ENCODE measurements at places on chromosomes 13 and 19.
A peak's percentile ranks its signal among the peaks of the same experiment; 100 is the strongest.

DNA sequence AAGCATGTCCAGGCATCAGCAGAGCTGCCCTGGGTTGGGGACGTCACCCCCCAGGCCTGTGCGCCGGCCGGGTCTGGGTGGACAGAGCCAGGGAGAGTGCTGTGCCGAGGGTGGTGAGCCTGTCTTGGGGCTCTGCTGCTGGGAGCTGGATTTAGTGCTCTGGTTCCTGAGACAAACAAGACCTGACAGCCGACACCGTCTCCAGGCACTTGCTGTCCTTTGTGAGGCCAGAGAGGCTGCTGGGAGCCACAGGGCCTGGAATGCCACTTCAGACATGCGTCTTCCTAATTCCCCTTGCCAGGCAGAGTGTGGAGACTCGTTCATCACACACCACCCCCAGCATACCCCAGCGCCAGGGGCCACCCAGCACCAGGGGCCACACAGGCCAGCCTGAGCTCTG lies 165.8 kb downstream of the KDM4B start:
- no peak for DNase-seq

DNA sequence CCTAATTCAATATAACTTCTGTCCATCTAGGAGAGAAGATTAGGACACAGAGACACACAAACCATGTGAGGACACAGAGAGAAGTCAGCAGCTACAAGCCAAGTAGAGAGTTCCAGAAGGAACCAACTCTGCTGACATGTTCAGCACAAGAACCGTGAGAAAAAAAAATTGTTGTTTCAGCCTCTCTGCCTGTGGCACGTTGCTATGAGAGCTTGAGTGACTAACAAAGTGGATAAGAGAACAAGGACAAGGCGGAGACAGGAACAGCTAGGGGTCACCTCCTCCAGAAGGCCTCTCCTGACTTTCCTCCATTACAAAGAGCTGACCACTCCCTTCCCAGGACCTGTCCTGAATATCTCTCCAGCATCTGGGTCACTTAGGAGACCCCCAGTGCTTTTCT lies 5.6 kb upstream of the SIGLEC12 start:
- DNase-seq: no peak

DNA sequence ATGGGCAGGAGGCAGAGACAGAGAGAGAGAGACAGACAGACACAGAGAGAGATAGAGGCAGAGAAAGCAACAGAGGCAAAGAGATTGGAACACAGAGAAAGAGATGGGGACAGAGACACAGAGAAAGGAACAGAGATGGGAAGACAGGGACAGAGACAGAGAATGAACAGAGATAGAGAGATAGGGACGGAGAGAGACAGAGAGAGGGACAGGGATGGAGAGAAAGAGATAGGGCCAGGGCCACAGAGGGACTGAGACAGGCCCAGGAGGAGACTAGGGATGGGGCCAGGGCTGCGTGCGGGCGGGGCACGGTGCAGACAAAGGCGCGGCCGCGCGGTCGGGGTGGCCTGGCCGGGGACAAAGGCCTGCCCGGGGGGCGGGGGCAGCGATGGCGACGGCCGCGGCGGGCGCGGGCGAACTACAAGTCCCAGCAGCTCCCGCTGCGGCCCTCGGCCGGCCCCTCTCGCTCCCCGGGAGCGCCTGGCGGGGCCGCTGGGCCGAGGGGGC lies at the start of gene ZNF358:
ZNF358 (plus strand) TSS at position 459 of the 507 bp plus-strand sequence. CDS start 3,140 bp downstream, outside the sequence.
- peak; percentile 75 for DNase-seq

DNA sequence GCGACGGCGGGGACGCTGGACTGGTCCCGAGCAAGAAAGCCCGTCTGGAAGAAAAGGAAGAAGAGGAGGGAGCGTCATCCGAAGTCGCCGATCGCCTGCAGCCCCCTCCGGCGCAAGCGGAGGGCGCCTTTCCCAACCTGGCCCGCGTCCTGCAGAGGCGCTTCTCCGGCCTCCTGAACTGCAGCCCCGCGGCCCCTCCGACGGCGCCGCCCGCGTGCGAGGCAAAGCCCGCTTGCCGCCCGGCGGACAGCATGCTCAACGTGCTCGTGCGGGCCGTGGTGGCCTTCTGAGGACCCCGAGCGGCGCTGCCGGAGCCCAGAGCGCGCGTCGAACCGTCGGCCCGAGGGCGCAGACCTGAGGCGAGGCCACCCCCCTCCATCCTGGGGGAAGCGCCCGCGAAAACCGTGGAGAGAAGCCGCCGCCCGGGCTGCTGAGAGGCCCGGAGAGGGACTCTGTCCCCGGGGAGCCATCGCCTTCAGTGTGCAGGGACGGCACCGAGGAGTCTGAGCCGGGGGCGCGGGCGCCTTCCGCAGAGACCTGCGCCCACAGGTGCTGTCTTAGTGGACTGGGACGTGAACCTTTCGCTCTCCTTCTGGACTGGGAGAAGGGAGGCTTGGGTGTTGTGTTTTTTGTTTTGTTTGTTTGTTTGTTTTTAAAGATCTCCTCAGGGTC lies 3.5 kb downstream of the IER2 start:
- no peak for DNase-seq

DNA sequence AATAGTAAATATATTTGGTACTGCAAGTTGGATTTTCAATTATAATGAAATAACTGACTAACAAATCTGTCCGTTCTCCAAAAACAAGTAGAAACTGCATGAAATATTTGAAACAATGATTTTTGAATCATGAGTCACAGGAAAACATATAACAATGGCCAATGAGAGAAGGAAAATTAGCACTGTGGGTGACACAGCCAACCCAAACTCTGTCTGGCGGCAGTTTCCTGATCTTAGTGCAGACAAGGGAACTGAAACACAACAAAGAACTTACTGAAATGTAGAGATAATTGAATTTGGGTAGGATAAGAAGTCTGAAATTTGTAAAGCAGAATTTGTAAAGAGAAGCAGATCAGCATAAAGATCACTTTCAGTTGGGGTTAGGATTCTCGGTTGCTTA lies 2743.3 kb upstream of the PCDH20 start:
- no peak for DNase-seq
